ENCODE measurements at places on chromosomes 5 and 9.

DNA sequence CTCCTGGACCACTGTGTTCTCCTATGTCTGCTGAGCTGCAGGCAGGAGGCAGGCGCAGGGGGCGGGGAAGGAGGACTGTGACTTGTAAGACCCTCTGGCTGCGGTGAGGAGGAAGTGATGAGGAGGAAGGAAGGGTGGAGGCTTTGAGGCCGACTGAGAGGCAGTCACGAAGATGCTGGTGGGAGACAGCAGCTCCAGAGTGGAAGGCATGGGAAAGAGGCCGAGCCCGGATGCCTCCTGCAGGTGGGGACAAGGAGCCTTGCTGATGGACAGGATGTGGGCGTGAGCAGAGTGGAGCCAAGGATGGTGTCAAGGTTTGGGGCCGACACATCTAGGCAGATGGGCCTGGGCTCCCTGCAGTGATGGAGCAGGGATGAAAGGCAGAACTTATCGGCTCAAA is 74.3 kb upstream of the ICE1 start:
- no peak overlapping the region for H3K27ac ChIP-seq
- DNase-seq, result no peak
- no peaks in the 10 kb centered on the region for H3K27me3 ChIP-seq
- no peaks in the 10 kb centered on the region for H3K36me3 ChIP-seq
- H3K4me1 ChIP-seq, result peaks cover 43% of the 10 kb centered on the region
- H3K4me3 ChIP-seq, result no peak overlapping the region

- peaks cover 72% of the 10 kb centered on the region for H3K4me1 ChIP-seq
- DNase-seq, result no peak
- no peak overlapping the region for H3K27ac ChIP-seq
- H3K4me3 ChIP-seq, result no peak overlapping the region
- H3K36me3 ChIP-seq, result peaks cover 7% of the 10 kb centered on the region
These were observed 97.2 kb downstream of the NFIB start for GRCh38 chr9:14216612-14217194.

- peaks cover 58% of the 10 kb centered on the region for H3K27me3 ChIP-seq
- no peak for DNase-seq
- H3K36me3 ChIP-seq, result no peaks in the 10 kb centered on the region
- no peaks in the 10 kb centered on the region for H3K4me1 ChIP-seq
- H3K4me3 ChIP-seq, result no peak overlapping the region
These were observed 267.5 kb downstream of the EBF1 start for GRCh38 chr5:158832096-158832685.

DNA sequence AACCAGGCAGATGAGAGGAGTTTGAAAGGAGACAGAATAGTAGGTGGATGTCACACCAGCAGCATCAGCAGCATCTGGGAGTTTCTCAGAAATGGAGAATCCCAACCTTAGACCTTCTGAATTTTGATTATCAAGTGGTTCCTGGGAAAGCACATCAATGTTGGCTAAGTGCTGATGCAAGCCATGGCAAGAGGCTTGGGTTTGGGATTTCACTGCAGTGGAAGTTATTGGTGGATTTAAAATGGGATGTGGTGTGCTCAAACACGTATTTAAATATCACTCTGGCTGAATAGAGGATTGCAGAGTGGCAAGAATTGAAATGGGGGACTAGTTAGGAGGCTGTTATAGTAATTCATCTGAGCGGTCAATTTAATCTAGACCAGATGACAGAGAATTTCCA is 387.8 kb upstream of the WWC1 start:
- no peak for DNase-seq
- no peak overlapping the region for H3K4me3 ChIP-seq
- no peaks in the 10 kb centered on the region for H3K36me3 ChIP-seq

DNA sequence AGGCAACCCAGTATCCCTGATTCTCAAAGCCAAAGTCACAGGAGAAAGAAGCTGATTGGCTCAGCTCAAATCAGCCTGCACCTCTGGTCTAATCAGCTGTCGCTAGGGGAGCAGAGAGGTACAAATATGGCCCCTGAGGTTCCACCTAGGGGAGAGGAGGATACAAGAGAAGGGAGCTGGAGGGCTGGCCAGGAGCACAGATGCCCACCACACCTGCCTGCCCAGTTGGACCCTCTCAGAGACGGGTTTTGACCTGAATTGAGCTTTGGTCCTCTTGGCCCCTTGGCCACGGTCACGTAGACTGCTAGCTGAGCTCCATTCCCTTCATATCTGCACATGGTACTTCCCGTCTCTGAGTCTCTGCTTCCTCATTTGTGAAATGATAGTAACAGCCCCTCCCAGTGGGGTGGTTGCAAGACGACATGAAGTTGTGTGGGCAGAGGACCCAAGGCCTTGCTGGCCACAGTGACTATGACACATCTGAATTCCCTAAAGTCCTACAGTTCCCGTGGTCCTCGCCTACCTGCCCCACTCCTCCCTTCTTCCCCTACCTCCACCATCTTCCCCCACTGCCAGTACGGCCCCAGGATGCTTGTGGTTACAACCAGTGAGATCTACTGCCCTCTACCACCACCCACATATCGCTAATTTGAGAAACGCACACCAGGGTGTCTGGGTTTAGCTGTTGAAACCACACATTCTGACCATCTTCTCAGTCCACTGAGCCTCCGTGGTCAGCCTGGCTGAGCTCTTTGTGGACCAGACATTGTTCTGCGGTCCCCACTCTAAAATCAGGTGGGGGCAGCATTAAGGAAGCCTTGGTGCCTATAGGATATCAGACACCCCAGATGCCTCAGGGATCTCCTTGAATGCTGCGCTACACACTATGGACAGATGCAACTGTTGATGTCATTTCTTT is 60.3 kb upstream of the NEK6 start:
- H3K36me3 ChIP-seq, result no peaks in the 10 kb centered on the region
- H3K4me3 ChIP-seq, result no peak overlapping the region
- H3K27me3 ChIP-seq, result peaks cover 17% of the 10 kb centered on the region
- no peak overlapping the region for H3K27ac ChIP-seq
- no peaks in the 10 kb centered on the region for H3K4me1 ChIP-seq
- DNase-seq, result no peak

GRCh38 chr5:173299820-173300219 is 28.4 kb downstream of the STC2 start:
- H3K4me3 ChIP-seq, result no peak overlapping the region
- H3K36me3 ChIP-seq, result no peaks in the 10 kb centered on the region
- no peaks in the 10 kb centered on the region for H3K27me3 ChIP-seq

GRCh38 chr5:53882006-53882675 is 321.7 kb downstream of the NDUFS4 start:
- DNase-seq, result no peak
- H3K4me1 ChIP-seq, result peaks cover 6% of the 10 kb centered on the region
- no peaks in the 10 kb centered on the region for H3K27me3 ChIP-seq

- no peaks in the 10 kb centered on the region for H3K4me1 ChIP-seq
- no peak overlapping the region for H3K27ac ChIP-seq
- H3K4me3 ChIP-seq, result no peak overlapping the region
- no peak for DNase-seq
- peaks cover 12% of the 10 kb centered on the region for H3K36me3 ChIP-seq
These were observed 15.0 kb upstream of the SPRY4 start for GRCh38 chr5:142339781-142340180.

GRCh38 chr9:136808806-136809158 is 1.0 kb downstream of the RABL6 start:
- H3K4me1 ChIP-seq, result peaks cover 28% of the 10 kb centered on the region
- no peak for DNase-seq
- H3K27me3 ChIP-seq, result no peaks in the 10 kb centered on the region
- H3K4me3 ChIP-seq, result peak overlapping the region; percentile 70

GRCh38 chr5:171418316-171418981 is 998 bp upstream of the FGF18 start:
- peak overlapping the region; percentile 92 for H3K27ac ChIP-seq
- peak; percentile 88 for DNase-seq
- H3K4me1 ChIP-seq, result peaks cover 22% of the 10 kb centered on the region
- peaks cover 27% of the 10 kb centered on the region for H3K27me3 ChIP-seq

- peaks cover 7% of the 10 kb centered on the region for H3K27me3 ChIP-seq
- no peak overlapping the region for H3K27ac ChIP-seq
- no peak for DNase-seq
- no peak overlapping the region for H3K4me3 ChIP-seq
- no peaks in the 10 kb centered on the region for H3K36me3 ChIP-seq
- H3K4me1 ChIP-seq, result peaks cover 30% of the 10 kb centered on the region
These were observed 21.5 kb upstream of the TGFBI start for GRCh38 chr5:136007271-136007670.

- no peak overlapping the region for H3K4me3 ChIP-seq
- no peak overlapping the region for H3K27ac ChIP-seq
- no peak for DNase-seq
- H3K4me1 ChIP-seq, result peaks cover 5% of the 10 kb centered on the region
These were observed 31.6 kb upstream of the FST start for GRCh38 chr5:53448851-53449250.

DNA sequence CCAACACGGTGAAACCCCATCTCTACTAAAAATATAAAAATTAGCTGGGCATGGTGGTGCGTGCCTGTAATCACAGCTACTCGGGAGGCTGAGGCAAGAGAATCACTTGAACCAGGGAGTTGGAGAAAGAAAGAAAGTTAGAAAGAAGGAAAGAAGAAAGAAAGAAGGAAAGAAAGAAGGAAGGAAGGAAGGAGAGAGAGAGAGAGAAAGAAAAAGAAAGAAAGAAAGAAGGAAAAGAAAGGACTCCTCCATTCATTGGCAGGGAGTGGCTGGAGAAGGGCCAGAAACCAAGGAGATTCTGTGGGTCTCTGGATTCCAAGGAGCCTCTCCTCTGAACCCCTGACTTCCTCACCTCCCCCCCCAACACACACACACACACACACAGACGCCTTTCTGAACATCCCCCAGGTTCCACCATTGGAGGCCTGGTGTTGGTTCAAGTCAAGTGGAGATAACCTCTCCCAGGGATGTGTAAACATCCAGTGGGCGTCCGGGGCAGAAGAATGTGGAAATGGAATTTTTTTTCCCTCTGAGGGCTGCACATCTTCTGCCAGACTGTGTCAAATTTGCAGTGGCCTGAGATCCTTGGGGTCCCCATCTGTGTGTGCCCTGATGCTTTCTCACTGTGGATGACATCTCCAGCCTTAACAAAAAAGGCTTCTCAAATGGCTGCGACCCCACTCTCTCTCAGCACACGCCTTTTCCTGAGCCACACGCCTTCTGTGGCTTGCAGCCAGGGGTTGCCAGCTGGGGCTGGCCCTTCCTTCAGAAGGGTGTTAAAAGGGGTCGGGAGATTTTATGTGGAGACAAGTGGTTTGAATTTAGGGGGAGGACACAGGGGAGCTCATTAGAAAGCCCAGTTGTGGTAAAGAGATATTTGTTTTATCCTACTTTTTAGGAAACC is 109.3 kb upstream of the HAND1 start:
- no peak for DNase-seq
- H3K27ac ChIP-seq, result no peak overlapping the region
- no peaks in the 10 kb centered on the region for H3K36me3 ChIP-seq
- no peaks in the 10 kb centered on the region for H3K27me3 ChIP-seq
- no peak overlapping the region for H3K4me3 ChIP-seq

- H3K36me3 ChIP-seq, result peaks cover 5% of the 10 kb centered on the region
- H3K4me3 ChIP-seq, result no peak overlapping the region
- peak overlapping the region; percentile 28 for H3K27ac ChIP-seq
- peaks cover 16% of the 10 kb centered on the region for H3K4me1 ChIP-seq
- no peak for DNase-seq
These were observed 34.0 kb downstream of the ADAM19 start for GRCh38 chr5:157541447-157542118.

- H3K36me3 ChIP-seq, result peaks cover 6% of the 10 kb centered on the region
- no peaks in the 10 kb centered on the region for H3K27me3 ChIP-seq
- DNase-seq, result no peak
- H3K4me3 ChIP-seq, result no peak overlapping the region
- no peak overlapping the region for H3K27ac ChIP-seq
These were observed 982.2 kb downstream of the TLE1 start for GRCh38 chr9:80707120-80707519.

DNA sequence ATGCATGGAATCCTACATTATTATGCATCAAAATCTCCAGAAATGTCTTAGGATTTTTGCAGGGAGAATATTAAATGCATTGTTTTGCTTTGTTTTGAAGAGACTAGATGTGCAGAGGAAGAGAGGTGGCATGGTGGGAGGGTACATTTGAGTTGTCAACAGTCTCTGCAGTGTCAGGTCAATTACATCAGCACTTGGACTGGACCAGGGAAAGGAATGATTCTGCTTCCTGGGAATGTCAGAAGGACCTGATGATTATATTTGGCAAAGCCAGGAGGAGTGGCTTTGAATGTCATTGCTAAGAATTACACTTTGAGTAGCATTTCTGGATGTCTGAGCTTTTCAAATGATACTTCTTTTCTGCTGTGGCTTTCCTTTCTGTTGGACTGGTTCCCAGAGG is 17.5 kb upstream of the TMEFF1 start:
- no peak for DNase-seq
- no peak overlapping the region for H3K4me3 ChIP-seq
- H3K27me3 ChIP-seq, result no peaks in the 10 kb centered on the region
- no peak overlapping the region for H3K27ac ChIP-seq
- H3K4me1 ChIP-seq, result no peaks in the 10 kb centered on the region

DNA sequence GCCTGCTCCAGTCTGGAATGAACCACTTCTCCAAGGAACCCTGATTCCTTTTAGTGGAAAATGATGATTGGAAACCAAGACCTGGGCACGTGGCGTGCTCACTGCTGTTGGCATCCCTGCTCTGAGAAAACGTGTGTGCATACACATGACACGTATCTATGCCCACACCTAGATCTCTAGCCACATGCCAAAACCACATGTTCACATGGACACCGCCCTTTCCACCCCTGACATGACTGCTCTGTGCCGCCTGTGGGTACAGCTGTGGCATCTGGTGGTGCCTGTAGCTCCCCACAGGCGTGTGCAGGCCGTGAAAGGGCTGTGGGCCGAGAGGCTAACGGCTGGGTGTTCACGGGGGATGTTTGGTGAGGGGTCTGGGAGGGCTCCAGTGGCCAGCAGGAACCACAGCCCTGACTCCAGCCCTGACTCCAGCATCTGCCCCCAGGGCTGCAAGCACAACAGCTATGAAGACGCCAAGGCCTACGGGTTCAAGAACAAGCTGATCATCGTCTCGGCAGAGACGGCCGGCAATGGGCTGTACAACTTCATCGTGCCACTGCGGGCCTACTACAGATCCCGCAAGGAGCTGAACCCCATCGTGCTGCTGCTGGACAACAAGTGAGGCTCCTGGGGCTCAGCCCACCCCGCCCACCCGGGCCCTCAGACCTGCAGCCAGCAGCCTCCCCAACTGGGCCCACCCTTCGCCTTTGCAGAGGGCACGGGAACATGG is 75.1 kb downstream of the KCNT1 start:
- no peak for DNase-seq
- peaks cover 7% of the 10 kb centered on the region for H3K27me3 ChIP-seq
- no peaks in the 10 kb centered on the region for H3K4me1 ChIP-seq
- H3K4me3 ChIP-seq, result no peak overlapping the region
- no peak overlapping the region for H3K27ac ChIP-seq
- no peaks in the 10 kb centered on the region for H3K36me3 ChIP-seq

- DNase-seq, result no peak
- no peaks in the 10 kb centered on the region for H3K36me3 ChIP-seq
- no peaks in the 10 kb centered on the region for H3K4me1 ChIP-seq
- H3K4me3 ChIP-seq, result no peak overlapping the region
These were observed 5.6 kb upstream of the GZMA start for GRCh38 chr5:55096861-55097260.

Measured in mesothelial cell of epicardium (in vitro differentiated cells).